ENCODE measurements at places on chromosomes 3 and 15.

- no peaks in the 10 kb centered on the region for H3K27me3 ChIP-seq
- H3K36me3 ChIP-seq, result no peaks in the 10 kb centered on the region
- H3K27ac ChIP-seq, result peak overlapping the region; percentile 72
- H3K4me3 ChIP-seq, result no peak overlapping the region
- H3K4me1 ChIP-seq, result peaks cover 40% of the 10 kb centered on the region
Observed at GRCh38 chr3:186510374-186511079, 33.7 kb downstream of the CRYGS start.

DNA sequence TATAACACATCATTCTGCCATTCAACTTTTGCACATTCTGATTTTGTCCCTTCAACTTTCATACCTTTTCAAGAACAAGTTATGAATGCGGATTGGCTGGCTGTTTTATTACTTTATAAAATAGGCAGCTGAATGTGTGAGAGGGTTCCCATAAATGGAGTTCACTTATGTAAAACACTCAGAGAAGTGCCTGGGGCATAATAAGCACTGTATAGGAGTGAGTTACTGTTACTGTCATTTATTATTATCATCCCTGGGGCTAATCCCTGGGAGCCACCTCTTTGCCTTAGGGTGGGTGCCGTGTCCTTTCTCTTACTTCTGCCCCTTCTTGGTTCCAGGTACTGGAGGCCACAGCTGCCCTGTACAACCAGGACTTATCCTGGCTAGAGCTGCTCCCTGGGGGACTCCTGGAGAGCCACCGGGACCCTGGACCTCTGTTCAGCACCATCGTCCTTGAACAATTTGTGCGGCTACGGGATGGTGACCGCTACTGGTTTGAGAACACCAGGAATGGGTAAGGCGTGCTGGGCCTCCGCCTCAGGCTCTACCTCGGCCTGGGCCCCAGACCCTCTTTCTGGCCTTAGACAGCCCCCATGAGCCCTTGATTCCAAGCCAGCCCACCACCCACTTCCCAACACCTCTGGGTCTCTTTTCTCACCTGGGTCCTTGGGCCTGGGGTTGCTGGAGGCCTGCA is 10.9 kb downstream of the DUOX1 start:
- no peak for DNase-seq
- no peak overlapping the region for H3K27ac ChIP-seq
- H3K27me3 ChIP-seq, result peaks cover 4% of the 10 kb centered on the region

DNA sequence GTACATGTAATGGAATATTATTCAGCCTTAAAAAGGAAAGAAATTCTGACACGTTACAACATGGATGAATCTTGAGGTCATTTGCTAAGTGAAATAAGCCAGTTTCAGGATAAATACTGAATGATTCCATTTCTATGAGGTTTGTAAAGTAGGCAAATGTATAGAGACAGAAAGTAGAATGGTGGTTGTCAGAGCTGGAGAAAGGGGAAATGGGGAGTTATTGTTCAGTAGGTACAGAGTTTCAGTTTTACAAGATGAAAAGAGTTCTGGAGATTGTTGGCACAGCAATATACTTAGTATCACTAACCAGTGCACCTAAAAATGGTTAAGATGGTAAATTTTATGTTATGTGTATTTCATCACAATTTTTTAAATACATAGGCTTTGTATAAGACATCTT is 60.6 kb downstream of the USP8 start:
- no peak for DNase-seq
- H3K36me3 ChIP-seq, result peaks cover 28% of the 10 kb centered on the region
- H3K4me3 ChIP-seq, result peak overlapping the region; percentile 0
- H3K27me3 ChIP-seq, result no peaks in the 10 kb centered on the region
- no peak overlapping the region for H3K27ac ChIP-seq

DNA sequence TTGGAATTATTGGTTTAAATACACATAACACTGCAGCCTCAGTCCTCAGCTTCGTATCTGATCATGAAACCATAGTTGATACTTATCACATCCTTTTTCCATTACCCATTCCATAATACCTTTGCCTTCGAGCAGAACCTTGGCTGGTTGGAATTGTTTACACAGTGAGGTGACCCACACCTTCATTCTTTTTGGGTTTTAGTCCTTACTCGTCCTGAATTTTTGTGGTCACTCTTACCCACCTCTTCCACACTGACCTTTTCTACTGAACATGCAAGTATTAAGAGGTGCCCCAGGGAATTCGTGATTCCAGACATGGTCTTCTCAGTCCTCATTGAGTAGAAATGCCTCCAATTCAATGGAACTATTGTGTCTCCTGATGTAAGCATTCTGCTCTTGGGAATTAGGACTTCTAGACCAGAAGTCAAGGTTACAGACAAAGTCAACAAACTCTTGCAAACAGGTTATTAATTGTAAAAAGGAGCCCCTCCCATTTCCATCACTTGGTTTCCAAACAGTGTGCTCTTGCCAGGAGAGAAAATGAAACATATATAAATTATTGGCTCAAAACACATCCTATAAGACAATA is 37.7 kb downstream of the SCN11A start:
- H3K4me1 ChIP-seq, result no peaks in the 10 kb centered on the region
- H3K36me3 ChIP-seq, result no peaks in the 10 kb centered on the region

DNA sequence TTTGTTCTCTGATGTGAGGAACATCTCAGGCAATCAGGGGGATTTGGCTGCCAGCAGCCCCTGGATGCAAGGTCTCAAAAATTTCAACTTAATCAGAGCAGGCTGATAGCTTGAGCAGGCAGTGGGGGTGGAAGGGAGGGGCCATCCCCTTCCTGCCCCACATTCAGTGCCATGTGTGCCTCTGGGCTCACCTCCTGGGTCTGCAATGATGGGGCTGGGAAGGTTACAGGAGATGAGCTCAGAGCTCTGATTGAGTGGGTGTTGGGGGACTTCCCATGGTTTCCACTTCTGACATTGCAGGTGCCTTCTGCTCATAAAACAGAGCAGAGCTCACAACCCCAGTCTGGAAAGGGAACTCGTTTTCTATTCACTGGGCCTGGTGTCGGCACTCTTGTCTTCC is 37.0 kb downstream of the PARP16 start:
- no peaks in the 10 kb centered on the region for H3K27me3 ChIP-seq
- H3K4me1 ChIP-seq, result no peaks in the 10 kb centered on the region
- H3K27ac ChIP-seq, result no peak overlapping the region
- H3K36me3 ChIP-seq, result peaks cover 16% of the 10 kb centered on the region

DNA sequence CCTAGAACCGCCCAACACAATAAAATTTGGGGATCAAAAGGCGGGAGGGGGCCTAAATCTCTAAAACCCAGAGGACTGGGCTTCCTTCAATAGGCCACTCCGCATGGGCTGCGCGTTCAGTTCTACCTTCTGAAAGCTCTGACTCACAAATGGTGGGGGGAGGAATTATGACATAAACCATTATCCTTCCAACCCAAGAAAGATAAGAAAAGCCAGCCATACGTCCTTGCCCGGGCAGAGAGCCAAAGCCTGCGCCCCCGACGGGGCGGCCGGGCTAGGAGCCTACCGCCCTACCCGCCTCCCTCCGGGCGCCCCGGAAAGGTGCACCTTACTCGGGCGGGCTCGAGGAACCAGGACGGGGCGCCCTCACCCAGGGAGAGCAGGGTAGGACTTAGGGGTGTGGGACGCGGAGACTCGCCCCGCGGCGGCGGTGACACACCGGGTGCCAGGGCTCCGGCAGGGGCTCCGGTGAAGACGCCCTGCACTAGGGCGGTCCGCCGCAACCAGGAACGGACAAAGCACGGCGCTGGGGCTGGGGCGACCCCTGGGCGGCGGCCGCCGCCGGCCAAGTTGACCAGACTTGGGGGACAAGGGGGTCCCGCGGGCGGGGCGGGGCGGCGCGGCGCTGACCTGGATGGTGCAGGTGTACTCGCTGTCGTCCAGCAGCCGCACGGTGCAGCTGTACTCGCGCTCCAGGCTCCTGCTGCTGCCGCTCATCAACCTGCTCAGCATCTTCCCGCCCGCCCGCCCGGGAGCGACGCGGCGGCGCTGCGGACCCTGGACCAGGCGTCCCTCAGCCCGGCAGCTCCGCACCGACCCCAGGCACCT is 534 bp downstream of the FRMD5 start:
- H3K4me1 ChIP-seq, result peaks cover 15% of the 10 kb centered on the region
- DNase-seq, result peak; percentile 27
- H3K27me3 ChIP-seq, result peaks cover 24% of the 10 kb centered on the region
- H3K36me3 ChIP-seq, result no peaks in the 10 kb centered on the region
- H3K4me3 ChIP-seq, result peak overlapping the region; percentile 92
- no peak overlapping the region for H3K27ac ChIP-seq

DNA sequence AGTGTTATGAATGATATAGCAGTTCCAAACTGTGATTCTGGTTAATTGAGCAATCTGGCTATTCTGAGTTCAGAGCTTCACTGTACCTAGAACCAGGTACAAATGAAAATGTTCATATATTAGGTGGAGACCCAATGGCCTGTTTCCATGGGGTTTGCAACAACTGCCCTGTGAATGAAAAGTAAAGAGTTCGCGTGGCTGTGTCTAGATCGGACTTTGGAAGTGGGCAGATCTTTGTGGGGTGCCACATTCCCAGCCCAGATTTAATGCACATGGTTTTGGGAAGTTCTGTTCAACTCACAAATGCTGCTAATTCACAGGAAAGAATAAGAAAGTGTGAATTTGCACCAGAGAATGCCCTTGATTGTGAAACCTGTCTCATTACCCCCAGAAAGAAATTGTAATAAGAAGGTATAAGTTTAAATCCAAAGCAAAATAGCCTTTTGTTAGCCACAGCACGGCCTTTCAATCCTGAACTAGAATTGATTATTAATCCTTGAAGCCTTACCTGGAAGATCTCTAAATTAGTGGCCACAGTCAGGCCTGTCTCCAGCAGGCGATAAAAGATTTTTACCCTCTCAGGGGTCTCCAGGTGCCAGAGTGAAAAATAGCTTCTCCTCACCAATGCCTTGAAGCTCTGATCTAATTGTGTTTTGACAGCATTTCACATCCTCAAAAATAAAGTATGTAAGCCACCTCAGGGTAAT is 22.6 kb downstream of the WHAMM start:
- no peak for DNase-seq
- H3K27ac ChIP-seq, result no peak overlapping the region
- no peak overlapping the region for H3K4me3 ChIP-seq
- H3K27me3 ChIP-seq, result no peaks in the 10 kb centered on the region
- peaks cover 55% of the 10 kb centered on the region for H3K36me3 ChIP-seq

- DNase-seq, result no peak
- H3K4me1 ChIP-seq, result no peaks in the 10 kb centered on the region
- no peak overlapping the region for H3K4me3 ChIP-seq
- H3K27me3 ChIP-seq, result no peaks in the 10 kb centered on the region
- no peaks in the 10 kb centered on the region for H3K36me3 ChIP-seq
Observed at GRCh38 chr3:137249311-137249940, 291.6 kb downstream of the IL20RB start.

- H3K27me3 ChIP-seq, result peaks cover 4% of the 10 kb centered on the region
- no peak overlapping the region for H3K4me3 ChIP-seq
- H3K27ac ChIP-seq, result no peak overlapping the region
- no peak for DNase-seq
Observed at GRCh38 chr3:196541684-196542445, 26.5 kb downstream of the WDR53 start.

DNA sequence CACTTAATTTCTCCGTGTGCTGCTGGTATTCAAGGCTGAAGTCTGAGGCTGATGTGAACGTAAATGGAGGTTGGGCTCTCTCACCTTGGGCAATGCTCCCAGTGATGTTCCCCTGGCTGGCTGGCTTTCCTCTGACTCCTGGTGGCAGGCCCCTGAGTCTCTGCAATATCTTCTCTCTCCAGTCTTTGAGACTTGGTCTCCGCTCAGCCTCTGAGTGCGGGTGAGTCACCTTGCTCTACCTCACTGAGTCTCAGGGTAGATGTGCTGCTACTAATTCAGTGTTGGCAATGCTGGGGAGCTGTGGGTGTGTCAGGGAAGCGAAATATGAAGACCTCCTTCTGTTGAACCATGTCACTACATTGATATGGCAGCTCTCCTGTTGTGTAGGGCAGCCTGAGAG is 31.3 kb upstream of the TRIM59 start:
- no peak overlapping the region for H3K4me3 ChIP-seq
- no peaks in the 10 kb centered on the region for H3K27me3 ChIP-seq
- peaks cover 6% of the 10 kb centered on the region for H3K4me1 ChIP-seq
- peaks cover 2% of the 10 kb centered on the region for H3K36me3 ChIP-seq
- H3K27ac ChIP-seq, result no peak overlapping the region

- peak overlapping the region; percentile 76 for H3K4me3 ChIP-seq
- H3K36me3 ChIP-seq, result no peaks in the 10 kb centered on the region
- peaks cover 4% of the 10 kb centered on the region for H3K4me1 ChIP-seq
- DNase-seq, result peak; percentile 71
Observed at GRCh38 chr3:98039322-98040024, 4.4 kb upstream of the GABRR3 start.

GRCh38 chr3:129503471-129504291 is 24.8 kb upstream of the RHO start:
- H3K27ac ChIP-seq, result no peak overlapping the region
- no peaks in the 10 kb centered on the region for H3K4me1 ChIP-seq
- H3K27me3 ChIP-seq, result no peaks in the 10 kb centered on the region
- peaks cover 12% of the 10 kb centered on the region for H3K36me3 ChIP-seq

GRCh38 chr15:60541481-60542299 is 62.7 kb upstream of the ICE2 start:
- DNase-seq, result no peak
- H3K27me3 ChIP-seq, result no peaks in the 10 kb centered on the region
- peaks cover 10% of the 10 kb centered on the region for H3K4me1 ChIP-seq
- peaks cover 12% of the 10 kb centered on the region for H3K36me3 ChIP-seq
- no peak overlapping the region for H3K27ac ChIP-seq
- H3K4me3 ChIP-seq, result no peak overlapping the region

- peak; percentile 70 for DNase-seq
- H3K4me1 ChIP-seq, result peaks cover 8% of the 10 kb centered on the region
- peaks cover 7% of the 10 kb centered on the region for H3K36me3 ChIP-seq
- H3K27ac ChIP-seq, result no peak overlapping the region
- H3K27me3 ChIP-seq, result no peaks in the 10 kb centered on the region
Observed at GRCh38 chr15:80970018-80970657, 19.5 kb downstream of the MESD start.

GRCh38 chr3:71728632-71729342 is 3.6 kb upstream of the EIF4E3 start:
- peaks cover 5% of the 10 kb centered on the region for H3K27me3 ChIP-seq
- no peak overlapping the region for H3K27ac ChIP-seq
- peaks cover 14% of the 10 kb centered on the region for H3K4me1 ChIP-seq
- H3K36me3 ChIP-seq, result no peaks in the 10 kb centered on the region
- no peak for DNase-seq

GRCh38 chr3:172615296-172615695 is 92.1 kb upstream of the TNFSF10 start:
- H3K27me3 ChIP-seq, result no peaks in the 10 kb centered on the region
- no peak overlapping the region for H3K27ac ChIP-seq
- H3K36me3 ChIP-seq, result no peaks in the 10 kb centered on the region
- no peak for DNase-seq
- peaks cover 7% of the 10 kb centered on the region for H3K4me1 ChIP-seq

DNA sequence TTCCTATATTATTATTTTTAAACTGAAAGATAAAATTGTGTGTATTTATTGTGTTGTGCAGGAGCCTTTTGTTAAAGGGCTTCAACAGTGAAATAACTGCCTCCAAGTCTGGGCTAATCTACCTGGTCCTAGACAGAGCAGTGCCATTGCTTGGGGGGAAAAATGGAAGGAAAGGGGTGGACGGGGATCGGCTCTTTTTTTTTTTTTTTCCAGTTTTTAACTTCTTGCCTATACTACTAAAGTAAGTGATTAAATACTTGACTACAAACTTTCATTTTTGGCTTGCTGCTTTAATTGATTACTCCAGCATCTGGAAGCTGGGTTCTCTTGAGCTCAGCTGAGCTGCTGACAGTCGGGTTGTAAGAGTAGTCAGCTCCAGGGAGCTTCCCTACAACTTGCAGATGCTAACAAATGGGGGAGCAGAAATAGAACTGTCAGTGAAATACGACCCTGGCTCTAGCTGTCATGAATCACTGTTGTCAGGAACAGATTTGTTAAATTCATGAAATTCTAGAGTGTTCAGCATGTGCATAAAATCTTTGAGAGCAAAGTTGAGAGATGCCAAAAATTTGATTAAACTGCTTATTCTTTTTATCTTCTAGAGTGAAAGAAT is 276.7 kb downstream of the ROBO1 start:
- H3K4me1 ChIP-seq, result no peaks in the 10 kb centered on the region
- no peaks in the 10 kb centered on the region for H3K36me3 ChIP-seq
- no peaks in the 10 kb centered on the region for H3K27me3 ChIP-seq
- H3K4me3 ChIP-seq, result no peak overlapping the region
- H3K27ac ChIP-seq, result no peak overlapping the region

All from memory B cell (primary cell).